ENCODE measurements at places on chromosomes 4 and X. TPM values are rescaled to one million over a fixed set of nuclear protein-coding genes. Genes with fewer than 3 reads are reported as not detected.
A peak's percentile ranks its signal among the peaks of the same experiment; 100 is the strongest.

The TMPRSS11F gene
- 0.86 TPM for total RNA-seq

GRCh38 chr4:152848508-152848907 lies 68.8 kb downstream of the ARFIP1 start:
- no peak overlapping the region for H3K4me3 ChIP-seq
- no peaks in the 10 kb centered on the region for H3K27me3 ChIP-seq
- no peak for DNase-seq
- H3K27ac ChIP-seq: no peak overlapping the region
- peaks cover 14% of the 10 kb centered on the region for H3K36me3 ChIP-seq

DNA sequence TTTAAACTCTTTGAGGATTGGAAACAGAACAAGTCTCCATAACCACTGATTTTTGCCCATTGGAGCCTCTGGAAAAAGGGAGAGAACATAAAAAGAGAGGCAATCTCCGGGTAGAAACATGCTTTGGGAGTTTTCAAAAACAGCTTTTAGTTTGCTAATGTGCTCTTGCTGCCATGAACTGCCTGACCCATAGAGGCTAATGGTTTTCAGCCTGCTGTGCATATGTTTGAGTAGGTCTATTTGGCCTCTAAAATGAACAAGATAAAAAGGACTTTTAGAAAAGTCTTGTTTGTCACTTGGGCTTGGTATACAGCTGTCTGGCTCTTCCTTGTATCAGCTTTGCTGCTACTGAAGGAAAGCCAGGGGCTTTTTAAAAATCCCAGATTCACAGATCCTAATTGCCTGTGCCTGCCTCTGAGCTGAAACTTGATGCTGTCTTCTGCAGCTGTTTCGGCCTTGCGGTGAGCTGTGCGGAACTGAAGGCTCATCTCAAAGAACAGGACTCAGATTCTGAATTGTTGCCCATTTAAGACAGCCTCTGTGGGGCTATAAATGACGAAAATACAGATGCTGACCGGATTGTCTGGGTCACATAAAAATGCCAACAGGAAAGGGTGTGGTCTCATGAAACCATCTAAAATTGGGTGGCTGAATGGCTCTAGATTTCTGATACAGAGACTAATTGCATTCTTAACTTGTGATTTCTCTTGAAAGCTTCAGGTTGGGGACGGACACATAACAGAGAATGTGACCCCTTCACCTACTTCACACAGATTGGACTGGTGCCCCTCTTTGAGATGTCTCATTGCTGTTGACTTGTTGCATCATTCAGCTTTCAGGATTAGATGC lies 18.4 kb upstream of the ZNF41 start:
- no peak overlapping the region for H3K27ac ChIP-seq
- no peak for DNase-seq
- no peaks in the 10 kb centered on the region for H3K36me3 ChIP-seq
- peaks cover 12% of the 10 kb centered on the region for H3K4me1 ChIP-seq
- no peaks in the 10 kb centered on the region for H3K27me3 ChIP-seq

- H3K4me1 ChIP-seq: no peaks in the 10 kb centered on the region
- DNase-seq: no peak
- no peak overlapping the region for H3K4me3 ChIP-seq
- no peaks in the 10 kb centered on the region for H3K27me3 ChIP-seq
- peaks cover 5% of the 10 kb centered on the region for H3K36me3 ChIP-seq
These were observed 139.6 kb downstream of the IQCM start for GRCh38 chr4:149676076-149676475.

DNA sequence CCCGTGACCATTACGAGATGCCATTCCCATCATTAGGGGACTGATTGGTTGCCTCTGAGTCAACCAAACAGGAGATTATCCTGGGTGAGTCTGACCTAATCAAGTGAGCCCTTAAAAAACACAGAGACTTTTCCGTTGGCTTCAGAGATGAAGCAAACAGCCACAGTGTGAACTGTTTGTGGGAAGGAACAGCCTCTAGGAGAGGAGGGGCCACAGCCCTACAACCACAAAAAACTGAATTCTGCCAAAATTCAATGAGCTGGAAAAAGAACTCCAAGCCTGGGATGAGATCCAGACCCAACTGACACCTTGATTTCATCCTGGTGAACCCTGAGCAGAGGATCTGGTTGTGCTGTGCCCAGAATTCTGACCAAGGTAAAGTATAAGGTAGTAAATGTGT lies 31.3 kb upstream of the TBL1X start:
- H3K36me3 ChIP-seq: no peaks in the 10 kb centered on the region
- no peak overlapping the region for H3K27ac ChIP-seq

The CT45A1 gene
- total RNA-seq: not detected

The WDR17 gene
- total RNA-seq: 2.7 TPM

The IL15 gene
- 0.82 TPM for total RNA-seq

DNA sequence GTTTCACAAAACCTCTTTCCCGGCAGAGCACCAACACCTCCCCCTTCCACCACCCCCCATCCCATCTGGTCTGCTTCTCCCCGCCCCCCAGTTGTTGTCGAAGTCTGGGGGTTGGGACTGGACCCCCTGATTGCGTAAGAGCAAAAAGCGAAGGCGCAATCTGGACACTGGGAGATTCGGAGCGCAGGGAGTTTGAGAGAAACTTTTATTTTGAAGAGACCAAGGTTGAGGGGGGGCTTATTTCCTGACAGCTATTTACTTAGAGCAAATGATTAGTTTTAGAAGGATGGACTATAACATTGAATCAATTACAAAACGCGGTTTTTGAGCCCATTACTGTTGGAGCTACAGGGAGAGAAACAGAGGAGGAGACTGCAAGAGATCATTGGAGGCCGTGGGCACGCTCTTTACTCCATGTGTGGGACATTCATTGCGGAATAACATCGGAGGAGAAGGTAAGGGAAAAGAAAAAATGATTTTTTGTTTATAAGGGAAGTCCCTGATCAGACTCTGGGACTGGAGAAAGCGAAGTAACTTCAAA lies at the start of gene PDGFRA:
Gene PDGFRA (plus strand): TSS at position 333 of the 541 bp plus-strand sequence. CDS start 29,476 bp downstream, outside the sequence.
- peak within 1 kb of the TSS; percentile 87 for H3K27ac ChIP-seq
- no peaks in the 10 kb centered on the region for H3K36me3 ChIP-seq
- H3K27me3 ChIP-seq: peaks cover 94% of the 10 kb centered on the region

- no peak overlapping the region for H3K4me3 ChIP-seq
- H3K4me1 ChIP-seq: peaks cover 26% of the 10 kb centered on the region
- H3K27me3 ChIP-seq: no peaks in the 10 kb centered on the region
- peaks cover 2% of the 10 kb centered on the region for H3K36me3 ChIP-seq
These were observed 3.6 kb downstream of the APOO start for GRCh38 chrX:23904096-23904495.

The REELD1 gene
- total RNA-seq: 0.13 TPM

- no peak for DNase-seq
- no peaks in the 10 kb centered on the region for H3K27me3 ChIP-seq
- no peak overlapping the region for H3K27ac ChIP-seq
- no peak overlapping the region for H3K4me3 ChIP-seq
- H3K4me1 ChIP-seq: peaks cover 5% of the 10 kb centered on the region
These were observed 189.3 kb downstream of the DHRSX start for GRCh38 chrX:2311501-2311900.

- H3K4me3 ChIP-seq: no peak overlapping the region
- H3K27ac ChIP-seq: peak overlapping the region; percentile 90
- no peak for DNase-seq
- no peaks in the 10 kb centered on the region for H3K27me3 ChIP-seq
- peaks cover 22% of the 10 kb centered on the region for H3K4me1 ChIP-seq
These were observed 35.3 kb downstream of the ANKRD17 start for GRCh38 chr4:73223258-73223650.

The L1CAM gene
- total RNA-seq: 2.1 TPM

- no peaks in the 10 kb centered on the region for H3K36me3 ChIP-seq
These were observed 550.9 kb upstream of the BOD1L1 start for GRCh38 chr4:14178421-14178820.

DNA sequence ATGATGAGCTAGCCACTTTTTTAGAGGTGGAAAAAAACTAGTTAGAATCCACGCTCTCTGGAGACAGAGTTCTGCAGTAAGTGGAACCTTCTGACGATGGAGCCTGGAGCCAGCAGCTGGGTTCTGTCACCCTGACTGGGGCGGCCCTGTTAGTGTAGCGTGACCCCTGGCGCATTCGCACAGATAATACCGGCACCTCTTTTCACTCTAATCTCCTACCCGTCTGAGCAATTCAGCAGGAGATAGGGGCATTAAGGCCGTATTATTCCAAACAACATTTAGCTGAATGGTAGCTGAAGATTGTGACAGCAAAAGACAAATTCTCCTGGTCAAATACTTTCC lies 292.6 kb downstream of the FBXO8 start:
- H3K27ac ChIP-seq: peak overlapping the region; percentile 69
- peaks cover 26% of the 10 kb centered on the region for H3K4me1 ChIP-seq
- no peak for DNase-seq
- no peak overlapping the region for H3K4me3 ChIP-seq
- no peaks in the 10 kb centered on the region for H3K27me3 ChIP-seq

DNA sequence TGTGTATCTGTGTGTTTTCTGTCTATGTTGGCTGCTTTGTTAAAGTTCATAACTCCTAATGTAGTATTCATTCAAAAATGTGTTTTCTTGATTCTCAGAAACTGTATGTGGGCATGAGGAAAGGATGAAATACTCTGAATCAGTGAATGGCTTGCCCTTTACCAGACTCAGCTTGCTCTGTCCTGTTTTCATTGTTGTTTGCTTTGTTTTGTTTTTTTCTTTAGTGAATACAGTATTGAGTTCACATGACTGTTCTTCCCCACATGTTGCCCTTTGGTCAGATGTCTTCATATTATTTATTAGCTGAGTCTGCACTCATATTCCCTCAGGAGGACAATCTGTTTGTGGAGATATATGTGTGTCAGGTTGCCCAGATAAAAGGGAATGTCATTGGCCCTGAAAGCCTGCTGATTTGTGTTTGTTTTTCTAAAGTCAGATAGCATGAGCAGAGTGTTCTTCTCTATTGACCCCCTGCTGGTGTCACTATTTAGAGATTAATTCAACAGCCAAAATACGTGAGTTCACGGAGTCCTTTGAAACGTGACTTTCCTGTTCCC lies 1184.4 kb downstream of the RPA4 start:
- H3K4me3 ChIP-seq: no peak overlapping the region
- peaks cover 55% of the 10 kb centered on the region for H3K4me1 ChIP-seq
- H3K27ac ChIP-seq: peak overlapping the region; percentile 94
- H3K36me3 ChIP-seq: no peaks in the 10 kb centered on the region
- H3K27me3 ChIP-seq: no peaks in the 10 kb centered on the region

DNA sequence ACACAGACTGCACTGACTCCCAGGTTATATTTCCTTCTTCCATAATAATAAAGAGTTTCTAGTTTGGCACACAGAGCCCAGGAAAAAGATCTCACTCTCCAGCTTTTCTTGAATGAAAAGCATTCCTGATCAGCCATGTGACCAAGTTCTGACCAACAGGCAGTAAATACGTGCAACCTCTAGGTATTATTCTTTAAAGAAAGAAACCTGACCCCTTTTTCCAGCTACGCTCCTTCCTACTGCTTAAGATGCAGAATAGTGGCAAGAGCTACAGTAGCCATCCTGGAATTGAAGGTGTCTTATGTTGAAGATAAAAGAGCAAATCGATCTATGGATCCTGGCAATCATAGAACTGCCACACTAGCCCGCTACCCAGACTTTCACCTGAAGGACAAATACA lies 76.7 kb downstream of the LRBA start:
- no peak overlapping the region for H3K4me3 ChIP-seq
- H3K36me3 ChIP-seq: no peaks in the 10 kb centered on the region
- no peaks in the 10 kb centered on the region for H3K27me3 ChIP-seq
- peak overlapping the region; percentile 44 for H3K27ac ChIP-seq

DNA sequence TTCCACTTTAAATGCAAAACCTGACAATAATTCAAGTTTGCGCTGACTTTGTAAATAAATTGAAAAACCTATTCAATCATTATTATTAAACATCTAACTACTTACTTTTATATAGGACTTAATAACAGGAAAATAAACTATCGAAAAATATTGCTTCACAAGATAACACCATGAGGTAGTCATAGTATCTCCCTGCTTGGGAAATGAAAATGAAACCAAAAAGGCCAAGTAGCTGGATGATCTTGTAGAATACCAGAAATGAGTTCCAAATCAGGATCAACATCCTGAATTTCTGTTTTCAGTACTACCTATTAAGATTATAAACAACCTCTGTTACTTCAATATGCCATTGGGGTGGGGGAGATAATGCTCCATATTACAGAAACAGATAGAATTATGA lies 58.9 kb downstream of the CHIC2 start:
- no peak for DNase-seq
- H3K27me3 ChIP-seq: no peaks in the 10 kb centered on the region
- peaks cover 22% of the 10 kb centered on the region for H3K36me3 ChIP-seq
- H3K27ac ChIP-seq: no peak overlapping the region
- no peaks in the 10 kb centered on the region for H3K4me1 ChIP-seq
- no peak overlapping the region for H3K4me3 ChIP-seq

The MAGEA4 gene
- total RNA-seq: not detected

The ANXA3 gene
- total RNA-seq: 87.2 TPM

The USP17L12 gene
- total RNA-seq: not detected

DNA sequence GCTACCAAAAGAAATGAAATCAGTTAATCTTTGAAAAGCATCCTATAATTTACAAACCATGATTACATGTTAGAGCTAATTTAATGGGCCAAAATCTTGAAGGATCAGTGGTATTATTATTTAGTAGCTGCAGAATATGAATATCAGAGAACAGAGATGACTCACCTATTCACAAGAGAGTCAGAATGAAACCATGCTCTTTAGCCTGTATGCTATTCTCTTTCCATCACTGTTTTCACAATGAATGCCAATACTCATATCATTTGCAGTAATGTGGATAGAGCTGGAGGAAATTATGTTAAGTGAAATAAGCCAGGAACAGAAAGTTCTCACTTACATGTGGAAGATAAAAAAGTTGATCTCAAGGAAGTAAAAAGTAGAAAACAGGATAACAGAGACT lies 414.1 kb downstream of the CENPC start:
- no peak for DNase-seq
- H3K27ac ChIP-seq: no peak overlapping the region
- no peak overlapping the region for H3K4me3 ChIP-seq
- no peaks in the 10 kb centered on the region for H3K27me3 ChIP-seq
- peaks cover 6% of the 10 kb centered on the region for H3K4me1 ChIP-seq

GRCh38 chr4:17915439-17915838 lies 104.7 kb downstream of the NCAPG start:
- no peaks in the 10 kb centered on the region for H3K4me1 ChIP-seq
- H3K27ac ChIP-seq: no peak overlapping the region
- no peaks in the 10 kb centered on the region for H3K27me3 ChIP-seq
- DNase-seq: no peak

The SLC10A4 gene
- total RNA-seq: 10.1 TPM

The TSPAN7 gene
- 11.8 TPM for total RNA-seq

The SPANXA2 gene
- not detected for total RNA-seq

DNA sequence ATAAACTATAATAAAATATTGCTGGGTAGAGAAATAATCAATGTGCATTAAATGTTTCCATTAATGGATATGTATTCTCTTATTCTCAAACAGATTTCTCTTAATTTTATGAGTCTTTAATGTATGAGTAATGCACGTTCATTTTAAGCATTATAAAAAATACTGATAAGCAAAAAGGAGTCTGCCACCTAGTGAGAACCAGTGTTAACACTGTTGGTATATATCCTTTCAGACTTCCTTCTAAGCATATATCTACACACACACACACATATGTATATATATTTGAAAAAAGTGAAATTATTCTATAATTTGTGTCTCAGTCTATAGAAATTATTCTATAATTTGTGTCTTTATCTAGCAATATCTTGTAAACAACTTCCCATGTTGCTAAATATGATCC lies 49.9 kb upstream of the MTMR1 start:
- no peak overlapping the region for H3K27ac ChIP-seq
- H3K27me3 ChIP-seq: no peaks in the 10 kb centered on the region
- H3K36me3 ChIP-seq: peaks cover 4% of the 10 kb centered on the region
- H3K4me1 ChIP-seq: peaks cover 9% of the 10 kb centered on the region
- no peak for DNase-seq

Data from mesothelial cell of epicardium (in vitro differentiated cells).